Choroid plexus epithelial cell (primary cell): ENCODE measurements at places on chromosomes 2 and 18.
A peak's percentile ranks its signal among the peaks of the same experiment; 100 is the strongest.

GRCh38 chr2:4265936-4266335 is 562.6 kb downstream of the DCDC2C start:
- DNase-seq: no peak

DNA sequence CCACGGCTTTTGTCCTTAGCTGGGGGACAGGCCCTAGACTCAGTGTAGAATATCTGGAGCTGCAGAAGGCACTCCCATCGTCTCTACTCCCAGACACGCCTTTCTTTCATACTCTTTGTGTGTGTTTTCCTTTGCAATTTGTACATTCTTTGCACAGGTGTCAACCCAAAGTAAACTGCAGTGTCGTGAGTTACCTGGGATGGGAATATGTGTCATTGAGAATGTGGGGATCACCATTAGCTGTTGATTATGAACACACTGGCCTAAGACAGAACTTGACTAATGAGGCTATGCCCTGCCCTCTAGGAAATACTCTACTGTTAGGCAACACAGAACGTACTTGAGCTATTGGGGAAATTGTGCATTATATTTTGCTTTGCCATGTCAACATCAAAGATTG is 233.3 kb downstream of the SETBP1 start:
- no peak for DNase-seq

GRCh38 chr2:236972491-236973342 is 113.0 kb upstream of the COPS8 start:
- DNase-seq: peak; percentile 76

- DNase-seq: no peak
Measured at GRCh38 chr2:207236156-207236935, 70.6 kb upstream of the KLF7 start.

GRCh38 chr2:241842620-241843211 is 16.0 kb downstream of the PDCD1 start:
- DNase-seq: no peak

DNA sequence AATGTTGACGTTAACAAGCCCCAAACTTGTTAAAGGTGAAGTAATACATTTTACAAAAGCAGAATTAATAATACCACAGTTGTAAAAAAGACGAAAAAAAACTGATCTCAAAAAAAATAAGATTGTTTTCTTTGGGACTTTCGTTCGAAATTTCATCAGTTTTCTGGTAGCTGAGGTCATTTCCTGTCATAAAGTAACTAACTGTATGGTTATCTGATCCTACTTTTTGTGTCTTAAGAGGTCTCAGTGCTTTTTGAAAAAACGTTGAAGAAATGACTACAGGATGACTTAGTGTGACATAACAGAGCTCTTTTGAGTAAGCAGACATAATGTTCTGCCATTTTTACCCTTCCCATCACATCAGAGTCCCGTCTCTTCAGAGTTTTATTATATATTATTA is 79.3 kb downstream of the BIRC6 start:
- peak; percentile 64 for DNase-seq

- DNase-seq: no peak
Measured at GRCh38 chr2:119736021-119736420, 23.7 kb upstream of the PTPN4 start.

DNA sequence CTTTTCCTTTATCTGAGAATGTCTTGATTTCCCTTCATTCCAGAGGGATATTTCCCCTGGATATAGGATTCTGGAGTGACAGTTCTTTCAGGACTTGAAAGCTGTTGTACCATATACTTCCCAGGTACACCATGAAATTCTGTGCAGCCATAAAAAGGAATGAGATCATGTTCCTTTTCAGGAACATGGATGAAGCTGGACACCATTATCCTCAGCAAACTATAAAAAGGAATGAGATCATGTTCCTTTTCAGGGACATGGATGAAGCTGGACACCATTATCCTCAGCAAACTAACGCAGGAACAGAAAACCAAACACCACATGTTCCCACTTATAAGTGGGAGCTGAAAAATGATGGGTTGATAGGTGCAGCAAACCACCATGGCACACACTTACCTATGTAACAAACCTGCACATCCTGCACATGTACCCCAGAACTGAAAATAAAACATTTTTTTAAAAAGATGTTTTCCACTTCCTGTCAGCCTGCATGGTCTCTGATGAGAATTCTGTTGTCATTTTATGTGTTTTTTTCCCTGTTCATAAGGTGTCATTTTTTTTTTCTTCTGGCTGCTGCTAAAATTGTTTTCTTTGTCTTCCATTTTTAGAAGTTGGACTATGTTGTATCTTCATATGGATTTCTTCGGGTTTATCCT is 133.3 kb downstream of the DNAH6 start:
- DNase-seq: no peak

DNA sequence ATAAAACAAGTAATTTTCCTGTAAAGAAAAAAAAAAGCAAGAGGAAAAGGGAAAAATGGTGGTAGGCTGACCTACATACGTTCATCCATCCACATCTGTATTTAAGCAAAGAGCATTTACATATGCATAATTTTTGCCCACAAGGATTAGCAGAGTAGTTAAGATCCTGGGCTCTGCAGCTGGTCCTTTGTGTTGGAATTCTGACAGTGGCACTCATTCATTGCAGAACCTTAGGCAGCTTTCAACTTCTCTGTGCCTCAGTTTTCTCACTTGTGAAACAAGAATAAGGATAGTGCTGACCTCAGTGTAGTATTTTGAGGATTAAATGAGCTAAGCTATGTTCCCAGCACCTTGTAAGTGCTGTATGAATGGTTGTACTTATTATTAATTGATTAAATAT is 211.3 kb downstream of the ARL4C start:
- DNase-seq: no peak

DNA sequence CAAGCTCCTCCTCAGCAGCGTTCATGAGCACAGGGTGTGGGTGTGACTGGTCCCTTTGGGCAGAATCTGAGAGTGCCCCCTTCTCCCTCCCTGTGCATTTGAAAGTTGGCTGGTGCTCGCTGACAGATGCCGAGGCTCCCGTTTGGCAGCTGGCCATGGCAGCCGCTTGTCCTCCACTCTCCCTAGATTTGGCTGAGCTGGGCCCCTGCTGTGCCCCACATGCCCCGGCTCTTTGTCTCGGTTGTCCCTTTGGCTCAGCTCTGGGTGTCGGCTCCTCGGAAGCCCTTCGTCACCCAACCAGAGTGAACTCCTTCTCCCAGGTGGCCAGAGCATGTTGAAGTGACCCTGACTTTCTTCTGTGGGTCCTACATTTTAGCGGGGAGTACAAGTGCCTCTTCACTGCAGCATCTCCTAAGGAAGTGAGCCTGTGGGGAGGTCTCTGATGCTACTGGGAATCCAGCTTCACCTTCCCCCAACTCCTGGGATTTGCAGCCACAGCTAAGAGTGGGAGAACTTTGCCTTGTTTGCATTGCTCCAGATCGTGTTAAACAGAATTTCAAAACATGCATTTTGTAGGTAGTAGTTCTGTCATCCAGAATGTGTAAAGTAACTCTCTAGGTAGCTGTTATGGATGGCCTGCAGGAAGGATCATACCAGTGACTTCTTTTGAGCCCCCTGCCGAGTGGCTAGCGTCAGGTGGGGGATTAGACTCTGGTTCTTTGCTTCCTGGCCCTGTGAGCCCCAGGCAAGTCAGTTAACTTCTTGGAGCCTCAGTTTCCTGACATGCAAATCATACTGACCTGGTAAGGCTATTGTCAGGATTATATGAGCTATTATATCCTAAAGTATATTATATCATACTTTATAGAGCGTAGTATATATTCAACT is 24.2 kb downstream of the HPCAL1 start:
- no peak for DNase-seq

DNA sequence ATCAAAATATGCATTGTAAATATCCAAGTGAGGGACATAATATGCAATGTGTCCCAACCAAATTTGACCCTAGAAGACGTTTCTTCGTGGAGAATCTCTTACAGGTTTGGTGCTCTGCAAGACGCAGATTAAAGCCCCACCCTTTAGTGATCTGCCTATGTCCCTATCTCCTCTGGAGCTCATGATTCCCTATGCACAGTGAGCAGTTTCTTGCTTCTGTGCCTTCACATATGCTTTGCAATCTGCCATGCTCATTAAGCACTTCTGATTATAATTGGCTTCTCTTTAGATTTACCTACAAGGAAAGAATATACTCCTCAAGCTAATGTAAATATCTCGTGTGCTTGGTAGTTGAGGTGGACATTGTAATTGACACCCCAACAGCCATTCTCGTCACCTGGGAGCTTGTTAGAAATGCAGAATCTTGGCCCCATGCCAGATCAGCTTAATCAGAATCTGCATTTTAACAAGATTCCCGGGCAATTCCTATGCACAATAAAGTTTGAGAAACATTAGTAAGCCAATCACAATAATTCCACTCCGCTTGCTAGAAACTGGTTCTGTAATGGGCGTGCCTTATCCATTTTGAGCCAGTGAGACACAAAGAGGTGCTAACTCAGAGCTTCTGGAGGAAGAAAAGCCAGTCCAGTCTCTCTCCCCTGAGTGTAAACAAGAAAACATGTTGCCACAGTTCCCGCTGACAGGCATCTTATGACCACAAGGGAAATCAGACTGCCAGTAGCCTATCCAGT is 2.8 kb upstream of the PUM2 start:
- DNase-seq: no peak

DNA sequence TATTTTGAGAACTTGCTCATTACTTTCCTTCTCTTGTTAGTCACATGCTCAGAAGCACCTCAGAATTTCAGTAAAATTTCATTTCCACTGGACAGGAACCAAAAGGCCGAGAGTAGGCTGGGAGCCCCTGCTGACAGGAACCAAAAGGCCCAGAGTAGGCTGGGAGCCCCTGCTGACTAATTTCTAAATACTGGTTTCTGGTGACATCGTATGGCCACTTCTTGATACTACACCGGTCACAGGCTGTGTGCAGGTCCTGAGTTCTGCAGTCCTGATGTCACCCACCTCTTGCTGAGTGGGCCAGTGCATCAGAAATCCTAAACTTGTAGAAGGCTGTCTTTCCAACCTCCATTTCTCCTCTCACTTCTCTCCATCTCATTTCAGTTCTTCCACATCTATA is 17.7 kb upstream of the EN1 start:
- peak; percentile 80 for DNase-seq

GRCh38 chr18:58806826-58807714 is 57.6 kb upstream of the ZNF532 start:
- DNase-seq: no peak

DNA sequence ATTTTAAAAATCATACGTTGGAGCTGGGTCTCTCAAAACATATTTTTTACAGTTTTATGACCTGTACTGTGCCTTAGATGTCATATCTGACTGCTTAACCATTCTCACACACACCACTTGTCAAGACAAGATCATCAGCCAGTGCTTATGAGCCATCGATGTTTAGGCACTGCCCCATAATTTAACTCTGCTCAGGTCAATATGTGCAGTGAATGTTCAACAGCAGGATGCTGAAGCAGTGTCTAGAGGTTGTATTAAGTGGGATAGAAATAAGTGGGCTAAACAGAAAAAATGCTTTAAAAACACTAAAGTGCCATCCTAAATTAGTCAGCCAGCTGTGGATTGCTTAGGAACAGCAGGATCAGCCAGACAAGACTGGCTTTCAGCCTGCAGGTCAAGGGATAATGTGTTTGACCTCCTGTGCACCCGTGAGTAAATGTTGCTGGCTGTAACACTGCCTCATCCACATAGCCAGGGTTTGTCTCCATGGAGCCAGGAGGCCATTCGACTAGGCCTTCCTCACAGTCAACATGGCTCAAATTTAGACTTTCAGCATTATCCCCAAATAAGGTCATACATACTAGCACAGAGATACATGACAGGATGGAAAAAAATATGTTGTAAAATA is 139.0 kb upstream of the NXPH2 start:
- peak; percentile 2 for DNase-seq

GRCh38 chr2:197576631-197577030 is 60.8 kb downstream of the MOB4 start:
- DNase-seq: peak; percentile 96

GRCh38 chr2:206979365-206979764 is 40.0 kb downstream of the CPO start:
- DNase-seq: no peak

DNA sequence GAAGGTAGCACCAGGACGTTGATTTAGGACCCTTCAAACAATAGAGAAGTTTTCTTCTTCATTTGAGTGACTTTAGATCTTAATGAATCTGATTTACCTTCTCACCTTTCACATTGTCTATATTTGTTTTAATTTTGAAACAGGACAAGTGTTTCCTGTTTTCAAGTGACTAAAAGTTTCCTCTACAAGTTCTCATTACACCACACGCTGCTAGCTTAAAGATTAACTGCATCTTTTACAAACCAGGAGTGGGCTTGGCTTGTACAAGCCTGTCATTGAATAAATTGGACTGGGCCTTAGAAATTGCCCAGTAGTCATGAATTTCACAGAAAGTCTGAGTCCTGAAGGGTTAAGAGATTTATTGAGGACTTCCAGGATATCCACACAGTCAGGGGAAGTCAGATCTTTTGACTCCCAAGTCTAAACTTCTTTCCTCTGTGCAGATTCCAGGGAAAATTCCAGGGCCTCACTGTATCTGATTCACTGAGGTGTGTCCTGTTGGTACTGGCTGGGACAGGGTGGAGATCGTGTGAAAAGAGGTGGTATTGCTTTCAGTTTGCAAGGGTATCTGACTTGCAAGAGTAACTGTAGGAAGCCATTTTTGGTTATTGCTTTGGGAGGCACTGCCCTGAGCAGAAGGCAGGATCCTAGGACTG is 3.4 kb downstream of the SGPP2 start:
- DNase-seq: no peak

DNA sequence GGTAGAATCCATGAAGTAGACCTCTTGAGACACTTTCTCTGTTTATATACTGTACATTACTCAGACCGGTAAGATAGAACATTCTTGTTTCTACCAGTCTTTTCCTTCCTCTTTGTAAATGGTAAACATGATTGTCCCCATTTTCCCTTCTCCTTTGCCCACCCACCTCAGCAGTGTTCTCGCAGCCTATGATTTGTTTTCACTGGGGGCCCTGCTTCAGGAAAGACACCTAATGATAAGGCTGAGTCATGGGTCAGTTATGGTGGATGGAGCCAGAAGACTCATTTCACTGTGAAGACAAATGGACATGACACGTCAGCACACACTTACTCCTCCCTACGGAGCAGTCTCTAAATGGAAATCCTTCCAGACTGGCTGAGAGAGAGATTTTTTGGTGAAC is 23.7 kb downstream of the CENPO start:
- peak; percentile 89 for DNase-seq

GRCh38 chr18:72674710-72675109 is 130.6 kb upstream of the CBLN2 start:
- DNase-seq: no peak
